ENCODE measurements at places on chromosomes 4 and X.

DNA sequence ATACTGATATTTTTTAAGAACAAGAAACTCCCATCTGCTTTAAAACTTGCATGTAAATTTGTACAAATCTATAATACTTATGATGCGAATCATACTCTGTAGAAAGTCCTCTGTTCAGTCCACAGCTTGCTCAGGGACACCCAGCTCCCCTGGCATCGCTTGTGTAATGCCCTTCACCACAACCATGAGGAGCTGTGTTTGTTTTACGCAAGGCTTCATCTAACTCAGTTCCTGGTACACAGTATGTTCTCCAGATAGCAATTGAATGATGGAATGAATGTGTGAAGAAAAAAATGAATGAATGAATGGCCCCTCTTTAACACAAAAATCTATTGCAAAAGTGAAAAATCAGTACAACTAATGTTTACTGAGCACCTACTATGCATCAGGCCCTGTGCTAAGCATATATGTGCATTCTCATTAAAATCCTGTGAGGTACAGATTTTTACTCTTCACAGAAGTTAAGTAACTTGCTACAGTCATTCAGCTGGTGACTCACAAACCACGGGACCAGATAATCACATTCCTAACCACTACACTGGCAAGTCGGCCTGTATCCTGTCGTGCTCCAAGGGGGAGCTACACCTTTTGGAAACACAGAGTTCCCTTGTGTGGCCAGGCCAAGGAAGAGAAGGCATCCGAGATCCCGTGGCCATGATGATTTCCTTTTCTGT is 58.7 kb upstream of the KDR start:
- DNase-seq, result no peak

- no peak for DNase-seq
Measured at GRCh38 chrX:132853040-132853439, 105.4 kb downstream of the HS6ST2 start.

DNA sequence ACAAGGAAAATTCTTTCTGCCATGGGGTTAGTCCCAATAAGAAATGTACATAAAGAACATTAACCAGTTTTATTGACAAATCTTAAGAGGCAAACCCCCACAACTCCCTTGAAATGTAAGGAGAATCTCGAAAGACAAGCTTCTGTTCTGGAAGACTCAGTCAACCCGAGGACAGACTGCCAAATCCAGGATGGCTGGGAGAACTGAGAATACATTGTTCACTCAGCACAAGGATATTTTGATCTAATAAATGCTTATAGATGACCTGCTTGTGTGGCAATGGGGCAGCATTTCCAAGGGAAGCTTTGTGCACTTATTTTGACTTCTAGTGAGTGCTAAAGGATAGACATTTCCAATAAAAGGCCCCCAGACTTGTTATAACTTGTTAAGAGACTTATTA is 280.4 kb downstream of the DHX15 start:
- DNase-seq, result no peak

DNA sequence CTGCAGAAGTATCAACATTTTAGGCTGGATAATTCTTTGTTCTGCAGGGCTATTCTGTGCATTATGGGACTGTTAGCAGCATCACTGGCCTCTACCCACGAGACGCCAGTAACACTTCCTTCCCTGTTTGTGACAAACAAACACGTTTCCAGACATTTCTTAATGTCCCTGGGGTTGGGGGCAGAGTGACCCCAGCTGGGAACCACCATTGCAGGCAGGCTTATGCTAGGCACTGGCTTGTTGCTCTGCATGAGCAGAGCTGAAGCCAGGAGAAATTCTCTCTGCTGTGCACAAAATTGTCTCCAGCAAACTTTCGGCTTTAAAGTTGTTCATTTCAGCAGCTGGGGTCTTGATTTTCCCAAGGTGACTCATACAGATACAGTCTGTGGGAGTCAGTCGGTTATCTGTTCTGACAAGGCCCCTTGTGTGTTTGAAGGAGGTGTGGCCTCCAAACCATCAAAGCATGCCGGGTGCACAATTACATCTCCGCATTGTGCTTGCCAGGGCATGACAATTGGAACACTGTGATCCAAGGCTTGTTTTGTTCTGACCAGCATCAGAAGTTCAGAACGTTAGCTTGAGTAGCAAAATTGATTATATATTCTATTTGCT is 156.4 kb upstream of the BOD1L1 start:
- no peak for DNase-seq

- DNase-seq, result no peak
Measured at GRCh38 chrX:15170927-15171326, 99.0 kb downstream of the ASB9 start.
